ENCODE measurements at places on chromosomes 2 and 18. TPM values are rescaled to one million over a fixed set of nuclear protein-coding genes. Genes with fewer than 3 reads are reported as not detected.

- no peak for DNase-seq
Measured at GRCh38 chr2:214830794-214831346, 21.4 kb upstream of the BARD1 start.

GRCh38 chr2:133819906-133820305, 251.6 kb upstream of the NCKAP5 start:
- peak; percentile 10 for DNase-seq

GRCh38 chr2:27942612-27943547, 52.4 kb downstream of the BABAM2 start:
- no peak for DNase-seq

GRCh38 chr18:79208906-79209305, 139.7 kb downstream of the ATP9B start:
- DNase-seq, result no peak

GRCh38 chr2:74867841-74868658, 34.1 kb downstream of the HK2 start:
- DNase-seq, result no peak

Gene ABHD3
- 21.8 TPM for polyA plus RNA-seq

Gene ACOXL
- 0.27 TPM for polyA plus RNA-seq

DNA sequence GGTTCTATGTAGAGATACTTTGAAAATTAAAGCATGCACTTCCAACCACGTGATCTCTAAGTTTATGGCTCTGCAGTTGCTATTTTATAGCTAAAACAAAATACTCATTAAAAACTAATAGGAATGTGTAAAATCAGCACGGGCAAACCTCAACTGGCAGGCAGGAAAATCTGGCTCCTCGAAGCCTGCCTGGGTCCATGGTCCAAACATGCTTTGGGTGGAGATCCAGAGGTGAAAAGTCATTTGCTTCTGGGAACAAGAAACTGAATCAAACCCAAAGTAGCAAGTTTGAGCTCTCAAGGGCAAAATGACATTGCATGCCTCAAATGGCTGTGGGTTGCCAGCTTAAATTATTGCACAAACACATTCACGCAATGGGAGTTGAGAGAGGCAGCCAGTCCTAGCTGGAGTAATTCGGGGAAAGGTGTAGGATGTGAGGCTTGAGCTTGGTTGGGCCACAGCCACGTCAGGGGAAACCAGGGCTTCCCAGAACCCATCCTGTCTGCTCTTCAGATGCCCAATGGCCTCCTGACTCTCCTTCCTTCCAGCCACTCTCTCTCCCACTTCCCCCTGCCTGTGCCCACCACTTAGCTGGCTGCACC, 75.2 kb upstream of the LCLAT1 start:
- no peak for DNase-seq

Gene PLGLB1
- polyA plus RNA-seq, result 7.6 TPM

- DNase-seq, result no peak
Measured at GRCh38 chr2:96809216-96809882, 6.7 kb upstream of the CNNM3 start.

Gene ZNF142
- polyA plus RNA-seq, result 12.4 TPM

Gene ING5
- not detected for polyA plus RNA-seq

DNA sequence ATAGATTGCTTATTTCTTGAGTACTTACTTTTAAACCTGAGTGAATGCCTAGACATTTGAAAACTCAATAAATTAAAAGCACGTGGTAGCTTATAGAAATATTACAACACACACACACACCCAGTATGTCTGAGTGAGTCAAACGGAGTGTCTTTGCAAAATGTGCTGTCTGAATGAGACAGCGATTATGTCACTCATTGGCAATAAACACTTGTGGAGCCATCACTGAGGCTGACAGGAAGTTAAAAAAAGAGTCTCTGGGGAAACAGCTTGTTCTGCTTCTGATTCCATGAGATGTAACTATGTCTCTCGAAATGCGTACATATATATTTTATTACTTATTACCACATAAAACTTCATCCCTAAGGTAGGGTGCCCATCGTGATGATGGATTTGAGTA, 22.3 kb upstream of the VPS4B start:
- DNase-seq, result peak; percentile 71

DNA sequence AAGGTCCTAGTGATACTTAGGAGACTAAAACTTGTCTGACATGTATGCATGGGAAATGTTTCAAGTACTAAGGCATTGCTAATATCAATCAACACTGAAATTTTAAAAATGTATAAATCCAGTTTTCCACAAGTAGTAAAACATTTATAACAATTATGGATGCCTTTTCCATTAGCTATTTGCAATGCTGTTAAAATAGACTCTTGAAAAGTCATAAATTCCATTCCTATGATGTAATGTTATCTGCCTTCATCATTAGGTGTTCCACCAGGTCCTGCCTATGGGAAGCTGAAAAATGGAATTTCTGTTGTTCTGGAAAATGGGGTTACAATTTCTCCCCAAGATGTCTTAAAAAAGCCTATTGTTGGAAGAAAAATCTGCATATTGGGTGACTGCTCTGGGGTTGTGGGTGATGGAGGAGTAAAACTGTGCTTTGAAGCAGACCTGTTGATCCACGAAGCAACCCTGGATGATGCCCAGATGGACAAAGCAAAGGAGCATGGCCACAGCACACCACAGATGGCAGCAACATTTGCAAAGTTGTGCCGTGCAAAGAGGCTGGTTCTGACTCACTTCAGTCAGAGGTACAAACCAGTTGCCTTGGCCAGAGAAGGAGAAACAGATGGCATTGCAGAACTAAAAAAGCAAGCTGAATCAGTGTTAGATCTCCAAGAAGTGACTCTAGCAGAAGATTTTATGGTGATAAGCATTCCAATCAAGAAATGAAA, 18.7 kb downstream of the ELAC1 start:
- no peak for DNase-seq

DNA sequence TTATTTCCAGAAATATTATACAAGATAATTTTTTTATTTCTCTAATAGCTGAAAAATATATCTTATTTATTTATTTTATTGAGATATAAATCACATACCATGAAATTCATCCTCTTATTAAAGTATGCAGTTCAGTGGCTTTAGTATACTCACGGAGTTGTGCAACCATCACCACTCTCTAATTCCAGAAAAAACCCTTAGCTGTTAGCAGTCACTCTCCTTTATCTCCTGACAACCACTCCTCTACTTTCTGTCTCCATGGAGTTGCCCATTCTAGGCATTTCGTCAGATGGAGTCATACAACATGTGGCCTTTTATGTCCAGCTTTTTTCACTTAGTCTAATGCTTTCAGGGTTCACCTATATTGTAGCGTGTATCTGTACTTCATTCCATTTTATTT, 66.5 kb downstream of the TCF7L1 start:
- no peak for DNase-seq

Gene CYP27A1
- polyA plus RNA-seq, result 25.5 TPM

DNA sequence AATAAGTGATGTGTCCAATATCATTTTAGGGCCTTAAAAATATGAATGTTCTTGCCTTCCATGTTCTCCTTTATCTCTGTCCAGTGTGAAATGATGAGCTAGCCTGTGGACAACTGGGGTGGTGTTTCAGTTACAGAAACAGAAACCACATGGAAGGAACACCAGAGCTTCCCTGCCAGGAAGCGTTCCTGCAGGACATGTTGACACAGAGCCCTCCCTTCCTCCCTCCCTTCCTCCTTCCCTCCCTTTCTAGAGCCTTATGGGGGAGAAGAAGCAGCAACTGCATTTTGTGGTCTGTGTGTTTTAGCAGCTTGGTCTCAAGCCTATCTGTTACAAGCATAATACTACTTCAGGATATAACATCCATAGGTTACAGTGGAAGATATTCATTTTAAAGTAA, 539.7 kb upstream of the NETO1 start:
- peak; percentile 18 for DNase-seq

- DNase-seq, result no peak
Measured at GRCh38 chr18:57923611-57924010, 120.4 kb upstream of the NEDD4L start.

Gene GCG
- 37.7 TPM for polyA plus RNA-seq

DNA sequence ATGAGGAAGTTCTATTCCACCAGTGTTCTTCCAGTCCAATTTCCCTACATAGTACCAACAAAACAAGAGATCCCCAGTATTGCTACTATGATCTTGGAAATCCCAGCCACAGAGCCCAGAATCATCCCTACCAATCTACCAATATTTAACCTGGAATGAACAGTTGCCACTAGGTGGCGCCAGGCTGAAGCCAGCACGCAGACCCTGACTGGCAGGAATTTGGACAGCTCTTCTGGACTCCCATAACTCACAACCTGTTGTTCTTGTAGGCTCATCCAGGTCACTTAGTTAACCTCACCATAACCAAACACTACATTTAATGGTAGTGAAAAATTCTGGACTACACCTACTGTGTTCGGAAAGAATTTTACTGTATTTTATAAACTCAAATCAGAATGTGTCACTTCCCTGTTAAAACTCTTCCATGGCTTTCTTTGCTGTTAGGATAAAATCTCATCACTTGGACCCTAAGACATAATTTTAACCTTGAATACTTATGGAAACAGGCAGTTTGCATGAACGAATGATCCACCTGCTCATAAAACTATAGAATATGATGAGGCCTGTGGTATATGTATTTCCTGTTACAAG, 59.8 kb upstream of the SLC38A11 start:
- peak; percentile 47 for DNase-seq

DNA sequence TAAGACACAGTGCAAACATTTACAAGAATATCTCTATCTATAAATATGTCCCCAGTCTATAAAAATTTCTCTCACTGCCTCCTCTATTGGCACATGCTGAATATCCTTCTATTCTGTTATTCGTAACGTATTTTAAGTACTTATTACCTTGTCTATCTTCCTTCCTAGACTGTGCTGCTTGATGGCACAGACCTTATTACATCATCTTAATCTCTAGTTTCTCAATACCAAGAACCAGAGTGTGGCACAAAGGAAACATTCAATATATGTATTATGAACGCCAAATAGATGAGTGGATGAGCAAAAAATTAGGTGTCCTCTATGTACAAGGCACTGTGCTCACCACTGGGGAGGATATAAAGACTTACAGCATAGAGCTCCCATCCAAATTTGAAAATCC, 282.8 kb downstream of the NBAS start:
- no peak for DNase-seq

DNA sequence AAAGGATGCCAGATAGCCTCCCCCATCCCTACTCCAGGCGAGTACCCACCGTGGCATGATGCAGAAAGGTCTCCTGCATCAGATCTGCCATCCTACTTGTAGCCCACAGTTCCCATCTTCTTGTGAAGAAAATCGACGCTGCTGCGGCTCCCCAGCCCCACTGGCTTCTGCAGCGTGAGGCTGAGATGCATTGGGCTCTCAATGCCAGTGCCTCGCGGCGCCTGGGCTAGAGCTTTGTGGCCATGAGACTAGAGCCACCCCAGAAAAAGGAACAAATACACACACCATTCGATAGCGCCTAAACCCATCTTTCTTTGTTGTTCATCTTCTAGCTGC, 2.8 kb downstream of the NOL4 start:
- no peak for DNase-seq

Gene WDCP
- polyA plus RNA-seq, result 9.0 TPM

- no peak for DNase-seq
Measured at GRCh38 chr18:12061685-12062084, 32.0 kb upstream of the ANKRD62 start.

Gene SKOR2
- polyA plus RNA-seq, result not detected

DNA sequence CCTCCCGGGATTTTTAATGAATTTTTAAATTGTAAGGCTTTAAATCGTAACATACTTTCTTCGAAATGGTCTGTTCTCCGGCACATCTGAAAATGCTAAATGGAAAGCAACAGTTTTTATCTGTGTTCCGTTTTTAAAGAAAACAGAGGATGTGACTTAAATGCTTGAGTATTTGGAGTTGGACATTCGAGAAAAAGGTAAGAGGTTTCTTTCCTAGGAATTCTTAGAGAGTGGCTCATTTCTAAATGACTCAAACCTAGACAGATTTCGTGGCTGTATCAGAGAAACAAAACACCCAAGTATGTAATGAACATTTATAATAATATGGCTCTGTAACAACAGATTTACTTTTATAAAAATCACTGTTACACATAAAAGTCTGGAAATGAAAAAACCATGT, 177.6 kb upstream of the CCDC68 start:
- no peak for DNase-seq

DNA sequence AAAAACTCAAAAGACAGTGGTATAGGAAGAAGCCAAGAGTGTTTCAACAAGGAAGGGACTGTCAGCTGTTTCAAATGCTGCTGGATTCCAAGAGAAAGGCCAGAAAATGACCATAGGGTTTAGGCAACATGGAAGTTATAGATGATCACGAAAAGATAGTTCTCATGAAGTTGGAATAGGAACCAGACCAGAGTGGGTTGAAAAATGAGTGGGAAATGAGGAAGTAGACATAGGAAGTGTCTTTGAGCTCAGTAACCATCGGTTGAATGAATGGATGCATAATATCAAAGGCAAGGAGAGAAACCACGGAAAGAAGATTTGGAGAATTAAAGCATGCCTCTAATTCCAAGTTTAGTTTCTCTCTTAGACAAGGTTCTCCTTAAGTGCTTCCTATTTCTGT, 1.3 kb downstream of the NCAPH start:
- DNase-seq, result no peak

Gene VWA3B
- not detected for polyA plus RNA-seq

Gene NR4A2
- 3.6 TPM for polyA plus RNA-seq

- DNase-seq, result no peak
Measured at GRCh38 chr2:240139666-240140393, 628 bp downstream of the OTOS start.

Gene ZNF396
- polyA plus RNA-seq, result 1.1 TPM

GRCh38 chr2:113281910-113282746, 3.4 kb upstream of the PAX8 start:
- no peak for DNase-seq

Gene GATA6
- polyA plus RNA-seq, result 2.1 TPM

Gene M1AP
- polyA plus RNA-seq, result 0.36 TPM

Gene NT5DC4
- not detected for polyA plus RNA-seq

GRCh38 chr2:135728064-135728743, 13.5 kb upstream of the UBXN4 start:
- no peak for DNase-seq

Gene AMER3
- not detected for polyA plus RNA-seq

Gene EIPR1
- 18.0 TPM for polyA plus RNA-seq

Gene PLA2R1
- polyA plus RNA-seq, result 4.6 TPM

- no peak for DNase-seq
Measured at GRCh38 chr2:128139624-128140023, 48.6 kb downstream of the UGGT1 start.

DNA sequence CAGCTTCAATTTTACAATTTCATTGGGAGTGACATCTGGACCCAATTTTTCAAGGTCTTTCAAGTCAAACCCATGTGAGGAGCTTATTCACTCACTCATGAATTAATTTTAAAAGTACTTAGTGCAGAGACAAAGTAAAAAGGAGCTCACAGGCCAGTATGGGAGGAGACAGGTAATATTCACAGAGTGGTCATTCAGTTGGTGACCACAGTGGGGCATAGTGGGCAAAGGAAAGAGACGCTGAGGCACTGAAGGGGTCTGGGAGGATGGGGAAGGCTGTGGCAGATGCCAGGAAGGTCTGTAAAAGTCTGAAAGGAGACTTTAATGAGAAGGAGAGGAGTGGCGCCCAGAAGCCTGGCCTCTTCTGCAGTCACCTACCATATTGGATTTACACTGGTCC, 76.0 kb downstream of the CD8B2 start:
- no peak for DNase-seq
